Activated CD4-positive, alpha-beta T cell treated with anti-CD3 and anti-CD28 coated beads, Interleukin-2, amount 50 U/mL, for 24 hours (primary cell): ENCODE measurements at places on chromosomes 3 and 15.
A peak's percentile ranks its signal among the peaks of the same experiment; 100 is the strongest.

DNA sequence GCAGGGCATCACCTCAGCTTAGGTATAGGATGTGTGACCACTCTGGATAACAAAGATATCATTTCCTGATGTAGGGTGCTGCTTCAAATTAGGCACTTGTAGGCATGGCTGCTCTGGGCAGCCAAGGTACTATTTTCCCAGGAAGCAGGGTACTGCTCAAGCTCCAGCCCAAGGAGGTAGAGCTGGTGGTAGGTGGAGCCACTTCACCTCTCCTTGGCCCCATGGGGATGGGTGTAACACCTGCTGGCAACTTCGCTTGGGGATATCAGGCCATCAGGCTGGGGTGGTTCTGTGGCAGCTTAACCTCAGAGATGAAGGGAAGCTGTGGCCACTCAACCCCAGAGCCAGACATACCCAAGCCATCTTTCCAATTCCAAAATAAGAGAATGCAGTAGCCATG, 147.1 kb upstream of the IGF1R start:
- DNase-seq, result no peak

DNA sequence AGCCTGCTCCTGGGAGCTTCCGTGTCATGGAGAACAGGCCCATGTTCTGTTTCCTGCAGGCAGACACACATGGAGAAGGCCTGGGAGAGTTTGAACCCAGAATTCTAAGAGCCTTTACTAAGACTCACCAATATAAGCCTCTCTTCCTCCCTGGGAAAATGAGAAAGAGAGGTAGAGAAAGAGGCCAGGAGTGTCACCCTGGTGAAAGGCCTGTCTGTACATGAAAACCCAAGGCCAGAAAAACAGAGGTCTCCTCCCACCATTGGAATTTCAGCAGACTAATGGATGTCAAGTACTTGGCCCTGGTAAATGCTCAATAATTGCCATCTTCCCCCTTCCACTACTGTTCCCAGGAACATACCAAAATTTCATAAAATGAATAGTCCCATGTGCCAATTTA, 117.6 kb downstream of the TOP2B start:
- DNase-seq, result no peak

- no peak for DNase-seq
Observed at GRCh38 chr15:70797464-70797863, 34.1 kb upstream of the UACA start.

- DNase-seq, result no peak
Observed at GRCh38 chr15:79045041-79045440, 45.5 kb downstream of the RASGRF1 start.

DNA sequence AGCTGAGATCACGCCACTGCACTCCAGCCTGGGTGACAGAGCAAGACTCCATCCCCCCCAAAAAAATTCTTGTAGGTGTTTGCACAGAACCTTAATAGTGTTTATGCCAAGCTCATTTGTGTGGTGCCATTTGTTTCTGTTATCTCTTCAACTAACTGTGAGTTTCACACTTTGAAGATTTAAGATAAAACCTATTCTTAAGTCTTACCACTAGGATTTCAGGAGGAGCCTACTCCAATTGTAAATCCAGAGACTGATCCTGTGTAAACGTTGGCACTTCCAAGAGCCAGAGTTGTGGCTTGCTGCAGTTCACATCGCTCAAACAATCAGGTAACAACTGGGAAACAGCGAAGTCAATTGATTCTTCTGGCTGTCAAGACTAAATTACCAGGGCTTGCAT, 242.4 kb upstream of the SATB1 start:
- DNase-seq, result no peak

DNA sequence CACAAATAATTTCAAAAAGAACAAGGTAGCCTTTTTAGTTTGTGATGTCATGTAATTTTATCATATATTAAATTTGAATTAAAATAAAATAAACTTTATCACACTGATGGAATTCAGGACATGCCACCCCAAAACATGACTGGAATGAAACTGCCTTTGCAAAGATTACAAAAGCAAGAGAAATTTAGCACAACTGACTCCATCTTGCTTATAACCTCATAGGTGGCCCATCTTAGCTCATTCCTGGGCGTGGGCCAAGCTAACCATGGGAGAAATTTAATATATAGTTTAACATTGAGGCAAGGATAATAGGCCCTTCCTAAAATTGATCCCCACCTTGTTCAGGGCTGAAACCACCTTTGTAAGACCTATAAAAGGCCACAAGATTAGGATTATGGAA, 235.6 kb downstream of the ZNF385D start:
- no peak for DNase-seq

- DNase-seq, result peak; percentile 40
Observed at GRCh38 chr3:48507256-48508061, 3.5 kb upstream of the SHISA5 start.

DNA sequence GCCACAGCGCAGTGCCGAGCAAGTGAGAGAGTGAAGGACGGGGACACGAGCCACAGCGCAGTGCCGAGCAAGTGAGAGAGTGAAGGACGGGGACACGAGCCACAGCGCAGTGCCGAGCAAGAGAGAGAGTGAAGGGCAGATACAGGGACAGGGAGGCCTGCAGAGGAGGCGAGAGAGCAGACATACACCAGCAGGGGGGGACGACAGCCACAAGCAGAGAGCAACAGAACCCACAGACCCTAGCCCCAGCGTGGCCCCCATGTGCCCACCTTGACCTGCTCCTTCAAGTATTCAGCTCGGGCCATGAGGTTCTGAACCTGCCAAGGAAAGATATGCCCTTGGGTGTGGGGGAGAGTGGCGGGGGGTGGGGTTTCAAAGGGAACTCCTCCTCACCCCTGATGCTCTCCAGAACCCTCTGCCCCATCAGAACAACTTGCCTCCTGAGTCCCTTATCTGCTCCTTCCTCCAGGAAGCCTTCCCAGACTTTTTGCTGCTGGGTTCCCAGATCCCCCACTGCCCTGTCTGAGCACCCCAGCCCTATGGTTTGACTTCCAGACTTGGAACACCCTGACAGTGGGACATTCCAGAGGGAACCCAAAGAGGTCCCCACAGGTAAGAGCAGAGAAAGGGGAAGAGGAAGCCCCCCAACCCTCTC, 5.3 kb downstream of the ULK3 start:
- DNase-seq, result no peak

DNA sequence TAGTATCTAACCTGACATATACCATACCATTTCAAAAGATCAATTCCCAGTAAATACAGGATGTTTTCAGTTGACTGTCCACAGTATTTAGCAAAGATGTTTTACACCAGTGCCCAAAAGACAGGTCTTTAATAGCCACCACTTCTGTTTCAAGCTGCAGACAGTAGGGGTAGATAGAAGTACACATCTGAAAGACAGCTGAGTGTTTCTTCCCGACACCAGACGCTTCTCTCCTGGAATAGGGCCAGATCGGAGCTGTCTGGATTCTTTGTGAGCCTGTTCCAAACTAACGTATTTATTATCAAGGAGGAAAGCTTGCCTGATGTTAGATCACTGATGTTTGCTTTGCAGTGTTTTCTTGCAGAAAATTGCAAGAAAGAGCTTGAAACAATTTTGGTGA, 136.1 kb upstream of the RBMS3 start:
- no peak for DNase-seq

GRCh38 chr3:12503126-12503957, 19.1 kb downstream of the TSEN2 start:
- no peak for DNase-seq

GRCh38 chr3:169629895-169630294, 33.6 kb downstream of the MECOM start:
- DNase-seq, result no peak

- DNase-seq, result no peak
Observed at GRCh38 chr3:161100994-161101393, 4.2 kb downstream of the B3GALNT1 start.

DNA sequence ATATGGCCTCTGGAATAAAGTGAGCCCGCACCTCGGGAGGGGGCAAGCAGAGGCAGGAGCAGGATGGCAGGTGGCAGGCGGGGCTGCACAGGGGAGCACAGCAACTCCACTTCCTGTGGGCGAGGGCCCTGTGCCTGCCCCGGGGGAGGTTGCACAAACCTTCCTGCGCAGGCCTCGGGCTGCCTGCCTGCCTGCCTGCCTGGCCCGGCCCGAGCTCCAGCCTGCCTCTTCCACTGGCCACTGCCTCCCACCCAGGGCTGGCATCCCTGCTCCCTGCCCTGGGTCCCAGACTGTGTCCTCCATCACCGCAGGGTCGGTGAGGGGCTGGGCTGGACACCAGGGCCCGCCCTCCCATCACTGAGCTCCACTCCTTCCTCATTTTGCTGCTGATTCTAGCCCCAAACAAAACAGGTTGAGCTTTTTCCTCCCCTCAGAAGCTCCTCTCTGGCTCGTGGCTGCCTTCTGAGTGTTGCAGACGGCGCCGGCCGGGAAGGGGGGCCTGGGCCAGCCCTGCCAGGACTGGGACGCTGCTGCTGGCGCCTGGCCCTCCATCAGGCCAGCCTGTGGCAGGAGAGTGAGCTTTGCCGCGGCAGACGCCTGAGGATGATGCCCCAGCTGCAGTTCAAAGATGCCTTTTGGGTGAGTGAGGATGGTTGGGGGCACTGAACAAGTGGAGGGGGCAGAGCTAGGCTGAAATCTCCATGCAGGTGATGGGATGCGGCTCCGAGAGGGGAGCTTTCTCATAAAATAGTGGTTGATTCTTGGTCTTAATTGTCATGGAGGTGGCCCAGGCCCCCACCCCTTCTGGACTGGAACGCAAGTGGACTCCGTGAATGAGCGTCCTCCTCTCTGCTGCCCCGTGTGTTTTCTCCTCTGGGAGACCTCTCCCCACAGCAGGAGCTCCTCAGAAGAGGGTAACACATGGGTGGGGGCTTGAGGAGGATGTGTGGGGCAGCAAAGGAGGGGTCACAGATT, at the start of gene PSTPIP1:
Gene PSTPIP1 (plus strand): TSS at position 156 of the 975 bp plus-strand sequence. CDS start 448 bp downstream, at position 604.
- peak; percentile 46 for DNase-seq

- DNase-seq, result no peak
Observed at GRCh38 chr3:70281663-70282062, 30.8 kb downstream of the MDFIC2 start.

GRCh38 chr3:59212128-59212779, 162.4 kb upstream of the CFAP20DC start:
- peak; percentile 32 for DNase-seq

- DNase-seq, result no peak
Observed at GRCh38 chr3:73848173-73848906, 223.6 kb upstream of the PDZRN3 start.

DNA sequence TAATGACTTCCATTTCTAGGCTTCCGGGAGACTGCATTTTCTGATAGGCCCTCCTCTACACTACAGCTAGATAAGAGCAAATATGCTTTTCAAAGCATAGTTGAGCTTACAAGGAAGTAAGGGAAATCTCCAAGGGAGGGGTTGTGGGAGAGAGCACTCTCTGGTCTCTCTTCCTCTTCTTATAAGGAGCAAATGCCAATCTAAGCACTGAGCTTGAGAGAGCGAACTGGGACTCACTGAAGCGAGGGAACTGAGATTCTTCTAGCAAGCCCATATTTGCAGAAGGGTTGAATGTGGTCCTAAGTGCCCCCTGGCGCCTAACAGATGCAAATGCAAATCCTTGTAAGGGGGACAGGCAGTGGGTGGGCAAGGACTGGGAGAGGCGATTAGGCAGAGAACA, 164.8 kb downstream of the ERC2 start:
- DNase-seq, result no peak

DNA sequence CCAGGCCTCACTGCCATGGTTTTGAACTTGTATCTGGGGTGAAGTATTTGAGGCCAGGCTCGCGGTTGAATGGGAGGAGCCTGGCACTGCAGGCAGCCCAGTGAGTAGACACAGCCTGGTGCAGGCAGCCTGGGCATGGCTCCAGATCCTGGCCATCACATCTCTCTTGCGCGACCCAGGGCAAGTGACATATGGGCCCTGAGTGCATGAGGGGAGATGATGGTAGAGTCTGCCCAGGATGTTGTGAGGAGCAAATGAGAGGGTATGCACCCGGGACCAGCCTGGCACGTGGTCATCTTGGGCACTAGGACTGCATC, 103.5 kb downstream of the TBC1D2B start:
- DNase-seq, result no peak

GRCh38 chr3:144626835-144627234, 655.2 kb downstream of the DIPK2A start:
- DNase-seq, result no peak

GRCh38 chr3:13702286-13702685, 153.4 kb downstream of the FBLN2 start:
- no peak for DNase-seq

DNA sequence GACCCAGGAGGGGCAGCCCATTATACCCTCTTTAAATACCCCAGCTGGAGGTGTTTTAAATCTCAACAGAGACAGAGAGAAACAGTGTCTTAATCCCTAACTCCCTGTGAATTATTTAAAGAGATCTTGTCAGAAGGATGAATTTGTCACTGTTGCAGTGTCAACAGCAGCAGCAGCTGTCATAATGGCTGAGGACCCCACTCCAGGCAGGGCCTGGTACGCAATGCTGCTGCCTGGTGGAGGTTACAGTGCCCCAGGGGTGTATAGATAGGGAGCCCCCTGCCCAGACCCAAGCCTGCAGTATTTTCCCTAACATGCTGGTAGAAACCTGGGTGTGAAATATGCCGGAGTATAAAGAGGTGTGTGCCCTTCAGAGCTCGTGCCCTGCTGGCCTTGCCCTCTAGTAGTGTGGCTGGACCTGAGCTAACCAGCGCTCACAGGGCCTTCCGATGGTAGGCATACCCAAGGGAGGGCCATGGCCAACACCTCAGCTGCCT, 143.0 kb downstream of the EPHB1 start:
- DNase-seq, result no peak

DNA sequence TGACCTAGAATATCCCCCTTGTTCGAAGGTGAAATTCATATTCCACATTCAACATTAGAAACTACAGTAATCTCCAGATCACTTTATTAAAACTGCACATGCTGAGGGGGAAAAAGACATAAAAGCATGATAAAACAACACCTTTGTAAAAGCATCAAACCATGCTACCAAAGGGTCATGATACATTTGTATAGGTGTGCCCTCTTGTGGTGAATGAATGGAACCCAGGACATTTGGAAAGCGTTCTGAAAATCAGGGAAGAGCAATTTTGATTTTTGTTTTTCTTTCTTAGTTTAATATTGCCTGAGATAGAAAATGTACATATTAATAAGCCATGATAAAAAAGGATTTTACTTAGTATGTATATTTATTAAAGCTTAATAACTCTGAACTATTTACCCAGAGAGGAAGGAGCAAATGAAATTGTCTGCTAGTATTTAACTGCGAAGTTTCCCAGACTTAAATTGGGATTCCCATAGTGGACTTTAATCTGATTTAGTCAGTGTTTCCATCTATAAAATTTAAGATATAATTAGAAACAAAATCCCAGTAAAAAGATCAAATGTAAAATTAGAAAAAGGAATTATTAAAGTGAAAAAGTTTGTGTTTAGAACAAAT, 105.8 kb upstream of the ARL6 start:
- no peak for DNase-seq

GRCh38 chr15:64894395-64895056, 17.2 kb upstream of the ANKDD1A start:
- DNase-seq, result peak; percentile 49

- no peak for DNase-seq
Observed at GRCh38 chr3:112735926-112736325, 95.0 kb upstream of the CCDC80 start.

DNA sequence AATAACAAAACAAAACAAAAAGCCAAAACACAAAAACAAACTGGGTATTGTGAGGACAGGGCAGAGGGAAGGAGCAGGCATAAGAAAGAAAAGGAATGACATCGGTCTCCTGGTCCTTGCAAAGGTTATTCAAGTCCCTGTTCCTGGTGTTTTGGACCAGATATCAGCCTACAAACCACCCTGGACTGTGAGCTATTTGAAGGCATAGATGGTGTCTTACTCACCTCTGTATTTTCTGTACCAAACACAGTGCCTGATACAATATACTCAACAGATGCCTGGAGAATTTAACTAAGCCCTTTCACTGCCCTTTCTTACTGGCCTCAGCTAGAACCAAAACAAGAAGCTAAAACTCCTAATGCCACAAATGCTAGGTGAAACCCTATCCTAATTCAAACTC, 197.0 kb downstream of the TIGIT start:
- no peak for DNase-seq
